ENCODE measurements at places on chromosomes 3 and 15. TPM values are rescaled to one million over a fixed set of nuclear protein-coding genes. Genes with fewer than 3 reads are reported as not detected.

The PRTG gene
- 2.4 TPM for total RNA-seq

The CAMKV gene
- total RNA-seq = not detected

The RBMS3 gene
- total RNA-seq = 157 TPM

The BNC1 gene
- total RNA-seq = 7.3 TPM
